Osteocyte (in vitro differentiated cells): ENCODE measurements at places on chromosomes 16 and 17.
A peak's percentile ranks its signal among the peaks of the same experiment; 100 is the strongest.

GRCh38 chr16:87458424-87458915 lies 34.4 kb downstream of the ZCCHC14 start:
- DNase-seq, result no peak

DNA sequence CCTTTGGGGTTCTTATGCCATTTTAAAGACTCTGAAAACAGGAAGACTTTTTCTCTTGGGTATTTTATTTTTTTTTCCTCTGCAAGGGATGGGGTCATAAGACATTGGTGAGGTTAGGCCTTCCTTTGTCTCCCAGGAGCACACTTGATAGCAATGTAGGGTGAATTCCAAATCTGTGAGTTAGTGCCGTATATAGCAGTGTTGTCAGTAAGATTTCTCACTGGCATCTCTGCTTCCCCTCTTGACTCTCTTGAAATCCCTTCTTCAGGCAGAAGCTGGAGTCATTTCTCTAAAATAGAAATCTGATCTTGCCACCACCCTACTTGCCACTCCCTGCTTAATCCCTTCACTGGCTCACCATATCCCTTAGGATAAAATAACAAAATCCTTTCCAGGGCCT lies 529.7 kb downstream of the WWOX start:
- DNase-seq, result no peak

- DNase-seq, result no peak
Measured at GRCh38 chr17:31328160-31328535, 6.7 kb upstream of the EVI2A start.

- DNase-seq, result no peak
Measured at GRCh38 chr17:76543826-76544545, 4.1 kb downstream of the PRCD start.

GRCh38 chr17:36495076-36495578 lies 8.6 kb downstream of the ZNHIT3 start:
- no peak for DNase-seq

DNA sequence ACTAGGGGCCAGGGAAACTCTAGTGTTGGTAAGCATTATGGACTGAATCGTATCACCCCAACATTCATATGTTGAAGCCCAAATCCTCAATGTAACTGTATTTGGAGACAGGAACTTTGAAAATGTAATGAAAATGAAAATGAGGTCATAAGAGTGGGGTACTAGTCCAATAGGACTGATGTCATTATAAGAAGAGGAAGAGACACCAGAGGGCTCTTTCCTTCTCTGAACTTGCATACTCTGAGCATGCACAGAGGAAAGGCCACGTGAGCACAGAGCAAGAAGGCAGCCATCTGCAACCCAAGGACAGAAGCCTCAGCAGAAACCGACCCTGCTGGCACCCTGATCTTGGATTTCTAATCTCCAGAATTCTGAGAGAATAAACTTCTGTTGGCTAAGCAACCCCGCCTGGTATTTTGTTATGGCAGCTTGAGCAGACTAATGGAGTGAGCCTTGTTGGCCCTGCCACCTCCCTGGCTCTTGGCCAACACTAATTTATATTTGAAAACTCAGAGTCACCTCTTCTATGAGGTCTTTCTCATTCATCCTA lies 273.4 kb downstream of the NTN1 start:
- no peak for DNase-seq

DNA sequence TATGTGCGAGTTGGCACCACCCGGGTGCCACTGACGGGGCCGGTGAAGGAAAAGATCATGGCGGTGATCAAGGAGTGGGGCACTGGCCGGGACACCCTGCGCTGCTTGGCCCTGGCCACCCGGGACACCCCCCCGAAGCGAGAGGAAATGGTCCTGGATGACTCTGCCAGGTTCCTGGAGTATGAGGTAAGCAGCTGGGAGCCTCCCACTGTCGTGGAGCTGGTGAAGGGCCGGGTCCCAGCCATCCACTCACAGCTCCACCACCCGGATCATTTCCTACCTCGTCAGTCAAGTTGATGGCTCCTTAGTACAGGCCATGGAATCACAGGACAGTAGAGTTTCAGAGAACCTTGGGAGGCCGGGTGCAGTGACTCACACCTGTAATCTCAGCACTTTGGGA lies 20.0 kb downstream of the ATP2A1 start:
- no peak for DNase-seq

DNA sequence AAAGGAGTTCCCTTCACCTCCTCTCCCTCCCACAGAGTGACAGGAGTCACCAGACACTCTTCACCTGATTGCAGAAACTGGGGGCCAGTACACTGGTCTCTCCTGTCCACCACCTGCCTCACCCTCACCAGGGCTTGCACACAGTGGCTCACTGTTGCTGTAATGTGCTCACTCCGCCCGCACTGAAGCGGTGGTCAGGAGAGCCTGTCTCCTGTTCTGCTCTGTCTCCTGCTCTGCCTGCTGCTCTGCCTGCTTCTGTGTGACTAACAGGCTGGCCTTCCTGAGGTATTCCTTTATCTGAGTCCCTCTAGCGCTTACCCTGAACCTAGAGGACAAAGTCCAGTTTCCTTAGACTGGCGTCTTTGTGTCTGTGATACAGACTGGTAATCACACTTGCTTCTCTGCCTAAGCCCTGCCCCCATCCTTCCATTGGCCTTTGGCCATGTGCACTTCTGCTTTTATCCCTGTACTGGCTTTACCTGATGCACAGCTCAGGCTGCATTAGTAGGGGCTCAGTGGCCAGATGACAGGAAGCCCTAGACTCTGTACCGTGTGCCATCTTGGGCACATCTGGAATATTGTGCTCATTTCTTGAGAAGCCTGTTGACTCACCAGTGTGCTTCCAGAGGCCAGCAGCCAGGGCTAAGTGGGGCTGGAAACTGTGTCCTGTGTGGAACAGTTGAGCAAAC lies 13.3 kb downstream of the PROCA1 start:
- DNase-seq, result no peak

DNA sequence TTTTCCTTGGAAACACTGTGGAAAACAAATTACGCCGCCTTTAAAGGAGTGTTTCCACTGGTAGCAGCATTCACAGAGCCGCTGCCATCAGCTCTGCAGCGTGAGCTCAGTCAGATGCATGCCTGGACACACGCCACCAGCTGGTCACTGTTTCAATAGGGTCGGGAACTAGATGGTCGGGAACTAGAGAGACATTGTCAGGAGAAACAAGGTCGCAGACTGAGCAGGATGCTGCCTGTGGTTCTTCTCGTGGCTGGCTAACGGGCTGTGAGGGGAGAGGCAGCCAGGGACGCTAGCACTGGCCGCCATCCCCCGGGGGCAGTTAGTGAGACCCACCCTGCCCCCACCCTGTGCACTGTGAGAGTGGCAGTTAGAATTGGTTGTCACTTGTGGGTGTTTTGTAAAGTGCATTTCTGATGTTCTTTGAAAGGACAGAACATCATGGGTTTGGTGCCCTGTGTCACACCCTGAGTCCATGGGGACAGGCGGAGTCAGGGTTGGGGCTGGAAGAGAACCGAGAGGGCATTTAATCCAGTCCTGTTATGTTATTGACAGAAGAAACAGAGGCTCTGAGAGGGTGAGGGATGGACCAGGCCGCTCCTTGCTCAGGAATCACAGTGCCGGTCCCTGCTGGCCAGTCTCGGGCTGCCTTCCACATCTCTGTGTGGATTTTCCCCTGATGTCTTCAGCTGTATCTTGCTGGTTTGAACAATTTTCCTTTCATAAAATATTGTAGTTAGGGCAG lies 86.3 kb downstream of the SPECC1 start:
- peak; percentile 74 for DNase-seq

DNA sequence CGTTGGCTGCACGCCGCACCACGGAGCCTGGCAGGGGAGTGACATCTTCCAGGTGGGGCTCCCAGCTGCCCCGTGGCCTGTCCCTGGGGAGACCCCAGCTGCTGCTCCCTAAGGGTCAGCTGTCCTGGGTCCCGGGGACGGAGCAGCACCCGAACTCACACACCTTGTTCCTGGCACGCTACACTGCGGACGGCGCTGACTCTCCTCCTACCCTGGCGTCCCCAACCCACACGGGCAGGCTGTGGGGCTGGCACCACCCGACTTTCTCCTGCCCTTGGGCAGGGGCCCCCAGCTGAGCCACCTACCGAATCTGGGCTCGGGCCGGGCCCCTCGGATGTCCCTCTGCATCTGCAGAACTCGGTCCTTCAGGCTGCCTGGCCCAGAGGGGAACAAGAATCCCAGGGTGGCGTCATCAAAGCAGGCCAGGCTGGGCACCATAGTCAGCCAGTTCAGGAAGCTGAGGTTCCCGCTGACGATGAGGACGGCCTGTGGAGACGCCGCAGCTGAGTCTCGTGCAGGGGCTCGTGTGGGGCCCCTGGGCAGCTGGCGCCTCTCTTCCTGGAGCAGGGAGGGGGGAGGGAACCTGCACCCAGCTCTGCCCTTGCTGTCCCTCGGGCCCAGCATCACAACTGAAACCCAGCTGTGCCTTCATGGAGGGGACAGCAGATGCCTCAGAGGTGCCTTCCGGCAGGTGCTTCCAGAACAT lies 70.5 kb upstream of the GNG13 start:
- DNase-seq, result no peak

GRCh38 chr16:78376452-78376851 lies 277.0 kb downstream of the WWOX start:
- no peak for DNase-seq

- no peak for DNase-seq
Measured at GRCh38 chr17:45667591-45668171, 116.4 kb upstream of the CRHR1 start.

- DNase-seq, result no peak
Measured at GRCh38 chr17:18008496-18009268, 30.3 kb downstream of the ATPAF2 start.

DNA sequence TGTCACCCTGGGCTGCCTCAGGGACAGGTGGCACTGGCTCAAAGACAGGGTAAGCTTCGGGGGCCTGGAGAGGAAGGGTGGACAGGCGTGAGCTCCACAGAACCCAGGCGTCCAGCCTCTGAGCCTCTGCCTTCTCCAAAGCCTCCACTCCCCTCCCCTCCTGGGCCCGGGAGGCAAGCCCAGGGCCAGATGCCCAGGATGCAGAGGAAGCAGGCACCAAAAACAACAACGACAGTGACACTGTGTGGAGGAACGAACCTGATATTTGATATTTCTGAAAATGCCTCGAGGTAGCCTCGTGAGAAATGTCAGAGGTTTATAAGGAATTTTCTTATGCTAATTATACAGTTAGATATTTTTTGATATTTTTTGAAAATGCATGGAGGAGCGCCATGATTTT lies 6.0 kb downstream of the BCL7C start:
- DNase-seq, result no peak

DNA sequence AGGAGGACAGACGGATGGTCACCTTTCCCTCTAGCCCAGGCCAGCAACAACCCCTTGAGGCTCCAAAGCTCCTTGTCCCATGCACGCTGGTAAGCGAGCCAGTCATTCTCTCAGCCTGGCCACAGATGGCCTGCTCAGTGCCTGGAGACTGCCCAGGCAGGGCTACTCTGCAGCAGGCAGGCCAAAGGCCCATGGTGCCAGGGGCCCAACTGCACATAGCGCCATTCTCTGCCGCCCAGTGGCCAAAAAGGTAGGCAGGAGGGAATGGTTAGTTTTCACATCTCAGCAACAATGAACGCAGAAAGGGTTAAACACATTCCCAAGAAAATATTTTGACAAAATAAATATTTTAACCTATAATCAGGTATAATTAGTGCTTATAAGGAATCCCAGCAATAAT lies 7.7 kb upstream of the SREBF1 start:
- no peak for DNase-seq

DNA sequence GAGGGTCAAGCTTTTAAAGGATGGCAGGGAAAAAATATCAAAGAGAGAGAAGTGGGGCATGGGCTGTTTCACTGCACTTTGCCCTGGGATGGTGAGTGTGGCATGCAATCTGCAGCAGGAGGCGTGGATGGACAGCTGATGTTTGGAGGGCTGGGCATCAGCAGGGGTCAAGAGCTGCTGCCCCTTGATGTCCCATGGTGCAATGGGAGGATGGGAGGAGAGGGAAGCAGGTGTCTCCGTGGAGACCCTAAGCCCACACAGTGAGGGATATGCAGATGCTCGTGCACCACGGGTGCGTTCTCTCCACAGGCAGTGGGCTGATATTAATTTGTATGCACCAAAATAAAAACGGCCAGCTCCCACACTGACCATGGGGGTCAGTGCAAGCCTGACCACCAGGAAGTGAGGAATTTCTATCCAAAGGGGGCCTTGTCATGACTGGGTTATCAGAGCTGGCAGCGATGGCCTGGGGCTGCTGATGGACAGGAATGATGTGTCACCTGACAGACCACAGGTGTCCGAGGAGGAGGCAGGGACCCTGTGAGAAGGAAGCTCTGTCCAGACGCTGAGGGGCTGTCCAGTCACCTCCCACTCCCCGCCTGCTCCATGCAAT lies 183.6 kb downstream of the IRF8 start:
- DNase-seq, result no peak

- no peak for DNase-seq
Measured at GRCh38 chr17:36926226-36926625, 11.0 kb upstream of the LHX1 start.

DNA sequence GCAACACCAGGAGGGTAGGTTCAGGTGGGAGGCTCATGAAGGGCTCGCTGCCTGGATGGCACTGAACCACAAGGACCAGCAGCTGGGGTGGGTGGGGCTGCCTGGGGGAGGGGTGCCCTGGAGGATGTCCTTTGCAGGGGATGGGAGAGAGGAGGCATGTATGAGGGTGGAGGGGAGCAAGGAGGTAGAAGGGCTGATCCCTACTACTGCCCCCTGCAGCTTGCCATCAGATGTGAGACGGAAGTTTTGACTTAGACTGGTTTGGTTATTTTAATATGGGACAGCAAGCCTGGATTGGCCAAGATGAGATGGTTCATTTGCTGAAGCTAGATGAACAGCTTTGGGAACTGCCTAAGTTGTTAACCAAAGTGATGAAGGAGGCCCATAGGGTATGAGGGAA lies 115.9 kb downstream of the SEC14L1 start:
- DNase-seq, result no peak

- DNase-seq, result no peak
Measured at GRCh38 chr17:77282524-77283515, 142.1 kb downstream of the SEC14L1 start.

GRCh38 chr16:73213732-73214455 lies 166.0 kb upstream of the ZFHX3 start:
- no peak for DNase-seq

GRCh38 chr17:13822700-13823099 lies 221.0 kb upstream of the HS3ST3A1 start:
- no peak for DNase-seq

GRCh38 chr17:50511058-50511457 lies 2.8 kb downstream of the MYCBPAP start:
- DNase-seq, result no peak

DNA sequence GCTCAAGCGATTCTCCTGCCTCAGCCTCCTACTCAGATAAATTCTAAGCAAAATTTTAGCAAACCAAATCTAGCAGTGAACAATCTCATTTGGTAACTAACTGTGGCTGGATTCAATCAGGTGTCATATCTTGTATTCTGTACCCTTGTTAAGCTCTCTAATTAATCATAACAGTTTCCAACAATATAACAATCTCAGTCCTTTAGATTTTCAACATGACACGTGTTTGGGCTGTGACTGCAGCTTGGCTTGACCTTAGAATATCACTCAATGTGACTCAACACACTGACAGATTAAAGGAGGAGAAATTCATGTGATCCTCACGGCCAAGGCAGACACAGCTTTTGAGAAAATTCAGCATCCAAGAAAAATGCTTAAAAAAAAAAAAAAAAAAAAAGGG lies 133.6 kb downstream of the BANP start:
- no peak for DNase-seq
